Motor neuron (in vitro differentiated cells): ENCODE measurements at places on chromosomes 12 and 14.

GRCh38 chr12:53044896-53045695 lies 4.8 kb upstream of the TNS2 start:
- no peak for ATAC-seq

DNA sequence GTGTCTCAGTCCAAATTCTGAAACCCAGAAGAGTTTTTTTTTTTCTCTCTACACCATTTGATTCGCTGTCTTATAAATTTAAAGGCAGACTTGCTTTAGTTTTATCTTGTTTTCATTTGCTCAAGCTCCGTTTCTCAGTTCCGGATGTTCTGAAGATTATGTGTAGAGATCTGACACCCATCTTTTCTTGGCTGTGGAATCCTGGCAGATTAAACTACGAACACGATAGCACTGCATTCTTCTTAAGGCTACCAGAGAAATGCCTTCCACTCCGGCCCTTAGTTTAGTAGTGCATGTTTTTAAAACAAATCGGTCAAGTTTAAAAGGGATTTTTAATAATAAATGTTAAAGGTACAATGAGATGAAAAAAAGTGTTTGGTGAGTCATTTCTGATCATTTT lies 106.4 kb downstream of the LMO3 start:
- no peak for ATAC-seq

- ATAC-seq, result no peak
Measured at GRCh38 chr14:66920196-66920595, 269.0 kb upstream of the GARIN2 start.

GRCh38 chr12:15831315-15831978 lies 42.3 kb upstream of the EPS8 start:
- ATAC-seq, result no peak

GRCh38 chr12:13094367-13094766 lies 9.1 kb downstream of the GSG1 start:
- no peak for ATAC-seq

- peak; percentile 74 for ATAC-seq
Measured at GRCh38 chr14:76337635-76338545, 38.0 kb upstream of the ESRRB start.

- no peak for ATAC-seq
Measured at GRCh38 chr12:11879306-11879705, 191.4 kb upstream of the BCL2L14 start.

- no peak for ATAC-seq
Measured at GRCh38 chr14:62896932-62897456, 148.3 kb downstream of the KCNH5 start.

- no peak for ATAC-seq
Measured at GRCh38 chr12:112190231-112191025, 65.1 kb downstream of the TRAFD1 start.

DNA sequence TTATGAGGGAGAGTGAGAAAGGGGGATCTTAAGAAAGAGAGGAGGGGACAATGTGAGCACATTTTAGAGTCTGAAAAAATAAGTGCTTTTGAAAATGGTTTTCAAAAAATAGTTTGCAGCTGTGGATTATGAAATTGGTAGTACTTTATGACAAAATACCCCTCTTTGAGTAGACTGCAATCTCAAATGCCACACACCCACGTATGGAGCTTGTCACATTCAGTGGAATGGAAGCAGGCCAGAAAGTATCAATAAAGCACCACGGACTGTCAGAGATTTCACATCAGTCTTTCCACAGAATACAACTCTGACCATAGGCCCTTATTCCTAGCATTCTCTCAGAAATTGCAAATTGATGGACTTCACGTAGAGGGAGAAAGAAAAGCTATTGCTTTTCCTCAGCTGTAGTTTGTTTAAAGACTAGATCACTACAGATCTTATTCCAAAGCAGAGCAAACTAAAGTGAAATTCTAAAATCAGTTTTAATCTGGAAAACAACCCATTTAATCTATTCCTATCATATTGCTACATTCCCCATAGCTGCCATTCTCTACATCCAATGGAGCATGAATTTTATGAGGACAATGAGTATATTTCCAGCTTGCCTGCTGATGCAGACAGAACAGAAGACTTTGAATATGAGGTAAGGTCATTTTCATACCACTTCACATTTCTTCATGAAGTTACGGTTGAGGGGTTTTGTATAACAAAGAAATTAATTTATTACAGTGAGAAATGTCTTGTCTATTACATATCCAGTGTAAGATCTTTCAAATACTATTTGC lies 321.3 kb downstream of the PDZRN4 start:
- no peak for ATAC-seq

DNA sequence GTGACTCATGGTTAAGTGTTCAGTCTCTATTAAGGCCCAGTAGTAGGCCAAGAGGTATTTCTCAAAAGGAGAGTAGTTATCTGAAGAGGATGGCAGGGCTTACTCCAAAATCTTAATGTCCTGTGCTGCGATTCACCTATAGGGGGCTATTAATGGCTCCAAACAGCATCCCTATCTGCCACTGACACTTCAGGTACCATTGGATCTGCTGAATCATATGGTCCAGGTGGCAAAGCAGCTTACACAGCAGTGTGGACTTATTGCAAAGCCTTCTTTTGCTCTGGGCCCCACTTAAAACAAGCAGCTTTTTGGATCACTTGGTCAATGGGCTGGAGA lies 60.8 kb upstream of the ATP2B1 start:
- ATAC-seq, result no peak

GRCh38 chr12:118052324-118053070 lies 8.5 kb downstream of the WSB2 start:
- ATAC-seq, result peak; percentile 91

GRCh38 chr12:87246726-87247125 lies 782.5 kb downstream of the C12orf50 start:
- ATAC-seq, result no peak

- no peak for ATAC-seq
Measured at GRCh38 chr12:114285554-114285953, 120.4 kb downstream of the TBX5 start.

DNA sequence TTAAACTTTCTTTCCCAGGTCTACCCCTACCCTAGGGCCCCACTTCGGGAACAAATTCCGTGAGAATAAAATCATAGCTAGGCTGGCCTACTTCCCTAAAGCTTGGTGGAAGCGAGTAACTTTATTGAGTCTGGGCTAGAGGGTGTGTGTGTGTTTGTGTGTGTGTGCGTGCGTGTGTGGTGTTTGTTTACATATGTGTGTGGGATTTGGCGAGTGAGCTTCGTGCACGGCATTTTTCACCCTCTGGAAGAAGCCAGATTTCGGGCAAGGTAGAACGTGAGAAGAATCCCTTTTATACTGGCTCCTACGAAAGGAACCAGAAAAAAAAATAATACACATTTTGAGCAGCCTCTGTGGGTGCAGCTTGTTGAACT lies 7.5 kb upstream of the LHX5 start:
- no peak for ATAC-seq

DNA sequence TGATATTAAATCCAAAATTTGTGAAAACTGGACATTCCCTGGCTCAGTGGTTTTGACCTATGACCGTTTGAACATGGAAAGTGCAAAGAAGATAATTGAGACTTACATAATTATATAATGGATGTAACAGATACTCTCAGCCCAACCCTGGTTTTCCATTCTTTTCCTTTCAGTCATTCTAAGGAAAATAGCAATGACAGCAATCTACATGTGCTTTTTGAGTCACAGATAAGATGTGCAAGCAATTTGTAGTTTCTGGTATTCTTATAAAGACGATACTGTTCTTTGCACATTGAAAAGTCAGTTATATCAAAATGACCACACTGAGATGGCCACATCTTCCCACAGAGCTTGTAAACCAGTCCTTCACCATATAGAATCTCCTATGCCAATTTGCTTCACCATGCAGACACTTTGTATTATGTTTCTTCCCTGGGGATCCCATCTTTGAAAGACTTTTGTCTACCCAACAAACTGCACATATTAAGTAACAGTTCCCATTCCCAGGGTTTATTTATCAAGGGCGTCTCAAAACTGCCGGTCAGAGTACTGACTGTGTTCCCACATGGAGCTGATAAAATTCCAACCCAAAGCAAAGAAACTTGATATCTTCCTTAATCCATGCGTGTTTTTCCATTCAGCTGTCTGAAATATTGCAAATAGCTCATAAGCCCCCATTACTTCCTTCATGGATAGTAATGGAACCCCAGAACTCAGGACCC lies 34.8 kb downstream of the PLXNC1 start:
- no peak for ATAC-seq

DNA sequence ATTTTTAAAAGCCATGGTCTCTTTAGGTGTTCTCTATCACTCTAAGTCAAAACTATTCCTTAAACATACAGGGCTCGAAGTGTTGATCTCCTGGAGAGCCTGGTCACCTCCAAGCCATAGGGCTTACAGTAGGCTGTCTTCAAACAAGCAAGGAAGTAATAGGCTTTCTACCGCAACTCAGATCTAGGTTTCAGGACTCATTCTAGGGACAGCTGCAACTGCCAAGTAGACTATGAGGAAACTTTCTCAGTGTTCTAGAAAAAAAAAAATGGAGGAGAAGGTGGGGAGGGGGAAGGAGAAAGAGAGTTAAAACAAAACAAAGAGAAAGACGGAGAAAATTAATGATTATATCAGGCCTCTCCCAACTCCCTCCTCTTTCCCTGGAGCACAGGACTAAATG lies 106.9 kb upstream of the ETV6 start:
- ATAC-seq, result no peak

GRCh38 chr14:22315336-22315735 lies 273.7 kb downstream of the DAD1 start:
- ATAC-seq, result no peak

- no peak for ATAC-seq
Measured at GRCh38 chr12:131916306-131917138, 12.6 kb upstream of the PUS1 start.

GRCh38 chr12:93912086-93912733 lies 235.0 kb downstream of the CRADD start:
- ATAC-seq, result no peak

GRCh38 chr12:79168687-79169086 lies 304.1 kb downstream of the SYT1 start:
- ATAC-seq, result no peak

- ATAC-seq, result peak; percentile 82
Measured at GRCh38 chr12:25725931-25726330, 172.8 kb upstream of the LMNTD1 start.

- no peak for ATAC-seq
Measured at GRCh38 chr14:29743531-29743930, 184.1 kb downstream of the PRKD1 start.

- ATAC-seq, result no peak
Measured at GRCh38 chr14:71371711-71372396, 464.6 kb downstream of the PCNX1 start.

GRCh38 chr14:62661818-62662217 lies 383.4 kb downstream of the KCNH5 start:
- no peak for ATAC-seq

DNA sequence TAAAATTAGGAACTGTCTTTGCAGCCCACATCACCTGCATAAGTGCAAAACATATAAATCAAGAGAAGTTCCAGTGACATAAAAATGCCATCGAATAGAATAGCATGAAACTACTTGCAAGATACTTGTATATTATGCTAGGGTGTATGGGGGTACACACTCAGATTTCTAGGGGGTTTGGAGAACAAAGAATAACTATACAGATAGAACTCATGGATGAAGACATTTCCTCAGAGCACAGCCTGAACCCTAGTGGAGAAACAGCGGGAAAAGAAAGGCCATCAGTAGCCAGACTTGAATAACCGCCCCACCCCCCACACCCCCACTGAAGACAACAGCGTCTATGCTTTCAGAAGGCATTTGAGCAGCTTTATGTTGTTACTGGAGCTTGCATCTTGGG lies 425.8 kb downstream of the NPAS3 start:
- ATAC-seq, result peak; percentile 22

DNA sequence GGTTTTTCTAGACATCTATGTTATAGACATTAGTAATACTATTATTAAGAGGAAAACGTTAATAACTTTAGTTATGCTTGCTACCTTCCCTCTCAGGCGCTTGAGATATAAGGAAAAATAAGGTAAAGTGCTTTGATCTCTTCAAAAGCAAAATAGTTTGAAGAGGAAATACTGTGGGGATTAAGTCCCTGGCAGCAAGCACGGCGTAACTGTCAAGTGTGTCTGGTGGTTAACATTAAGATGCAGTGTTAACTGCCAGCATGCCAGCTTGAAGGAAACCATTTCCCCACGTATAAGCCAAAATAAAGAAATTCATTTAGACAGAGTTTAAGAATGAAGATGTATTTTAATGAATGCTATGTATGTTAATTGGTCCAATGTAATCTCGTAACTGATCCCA lies 31.8 kb downstream of the PELI2 start:
- ATAC-seq, result no peak

- ATAC-seq, result no peak
Measured at GRCh38 chr12:122459211-122459610, 36.7 kb upstream of the CLIP1 start.

DNA sequence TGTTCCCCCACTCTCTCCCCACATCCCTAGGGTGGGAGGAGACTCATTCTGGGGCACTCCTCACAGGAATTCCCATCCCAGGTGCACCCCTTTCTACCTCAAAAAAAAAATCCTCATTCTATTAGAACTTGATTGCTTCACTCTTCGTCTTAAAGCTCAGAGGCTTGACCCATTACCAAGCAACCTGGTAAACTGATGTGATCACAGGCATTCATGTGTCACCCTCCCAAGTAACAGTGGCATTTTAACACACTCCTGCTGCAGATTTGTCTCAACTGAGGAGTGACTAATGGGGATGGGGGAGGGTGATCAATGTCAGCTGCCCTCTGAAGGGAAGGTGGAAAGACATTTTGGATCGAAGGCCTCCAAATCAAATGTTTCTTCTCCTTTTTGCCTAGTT lies 78.1 kb upstream of the PTHLH start:
- no peak for ATAC-seq

- ATAC-seq, result no peak
Measured at GRCh38 chr14:62673014-62673755, 372.1 kb downstream of the KCNH5 start.

DNA sequence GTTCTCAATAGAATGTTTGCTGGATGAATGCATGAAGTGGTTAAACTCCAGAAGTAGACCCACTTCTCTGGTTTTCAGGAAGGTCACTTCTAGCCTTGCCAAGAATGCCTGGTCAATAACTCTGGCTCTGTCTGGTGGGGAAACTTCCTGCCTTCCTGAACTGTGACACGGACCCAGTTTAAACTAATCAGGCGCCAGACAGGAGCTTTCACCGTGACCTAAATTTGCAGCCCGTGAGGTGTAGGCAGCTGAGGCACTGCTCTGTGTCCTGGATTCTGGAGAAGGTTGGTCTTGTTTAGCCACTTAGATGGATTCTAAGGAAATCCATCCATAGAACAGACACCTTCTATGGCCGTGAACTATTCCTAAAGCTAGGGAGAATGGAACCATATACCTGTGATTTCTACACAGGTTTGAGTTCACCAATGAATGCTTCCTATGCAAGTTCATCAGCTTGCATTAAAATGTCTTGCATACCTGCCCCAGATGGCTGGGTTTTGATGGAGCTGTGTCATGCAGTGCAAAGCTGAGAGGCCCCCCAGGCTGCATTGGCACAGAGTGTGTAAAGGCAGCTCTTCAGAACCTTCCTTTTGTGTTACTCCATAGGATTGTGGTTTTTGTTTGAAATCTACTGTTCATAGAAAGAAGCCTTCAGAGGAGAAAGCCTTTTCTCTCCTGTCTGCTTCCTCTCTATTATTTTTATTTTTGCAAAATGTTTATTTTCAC lies 4.4 kb downstream of the CHST11 start:
- no peak for ATAC-seq

- ATAC-seq, result peak; percentile 30
Measured at GRCh38 chr12:97716356-97716755, 253.8 kb downstream of the RMST start.
